Endodermal cell (in vitro differentiated cells): ENCODE measurements at places on chromosomes 11 and 22. TPM values are rescaled to one million over a fixed set of nuclear protein-coding genes. Genes with fewer than 3 reads are reported as not detected.

DNA sequence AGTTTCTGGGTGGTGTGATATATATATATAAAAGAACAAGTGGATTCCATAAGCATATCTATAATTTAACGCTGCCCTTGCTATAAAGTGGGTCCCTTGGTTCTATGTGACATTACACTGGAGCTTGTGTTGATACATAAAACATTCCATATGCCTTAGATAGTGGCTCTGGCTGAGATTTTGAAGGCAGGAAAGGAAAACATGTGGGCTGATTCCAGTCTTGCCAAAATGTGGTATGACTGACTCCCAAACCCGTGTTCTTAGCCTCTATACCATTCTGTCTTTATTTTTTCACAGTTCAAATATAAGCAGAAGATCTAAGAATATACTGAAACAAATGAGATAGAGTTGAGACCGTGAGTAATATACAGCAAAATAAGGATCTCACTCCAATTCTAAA lies 522.8 kb upstream of the LRRC4C start:
- H3K4me3 ChIP-seq: no peak overlapping the region
- DNase-seq: no peak
- H3K27ac ChIP-seq: no peak overlapping the region
- no peaks in the 10 kb centered on the region for H3K4me1 ChIP-seq
- no peaks in the 10 kb centered on the region for H3K36me3 ChIP-seq

DNA sequence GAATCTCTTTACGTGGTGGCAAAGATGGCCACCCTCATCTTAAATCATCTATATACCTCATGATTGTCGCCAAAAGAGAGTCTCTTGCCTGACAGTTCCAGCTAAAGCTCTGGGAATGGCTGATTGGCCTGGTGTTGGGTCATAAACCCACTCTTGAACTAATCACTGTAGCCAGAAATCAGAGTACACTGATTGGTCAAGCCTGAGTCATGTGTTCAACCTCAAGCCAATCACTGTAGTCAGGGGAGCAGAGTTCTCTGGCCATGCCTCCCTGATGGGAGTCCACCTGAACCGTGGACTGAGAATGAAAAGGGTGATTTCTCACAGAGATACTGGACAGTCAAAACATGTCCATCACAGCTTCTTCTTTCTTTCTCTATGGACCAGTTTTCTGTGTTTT lies 45.8 kb downstream of the RCN1 start:
- H3K27ac ChIP-seq: no peak overlapping the region
- H3K27me3 ChIP-seq: peaks cover 42% of the 10 kb centered on the region
- no peak overlapping the region for H3K4me3 ChIP-seq
- DNase-seq: no peak
- H3K36me3 ChIP-seq: no peaks in the 10 kb centered on the region

The CD248 gene
- total RNA-seq: 0.40 and 0.99 TPM in 2 replicates

DNA sequence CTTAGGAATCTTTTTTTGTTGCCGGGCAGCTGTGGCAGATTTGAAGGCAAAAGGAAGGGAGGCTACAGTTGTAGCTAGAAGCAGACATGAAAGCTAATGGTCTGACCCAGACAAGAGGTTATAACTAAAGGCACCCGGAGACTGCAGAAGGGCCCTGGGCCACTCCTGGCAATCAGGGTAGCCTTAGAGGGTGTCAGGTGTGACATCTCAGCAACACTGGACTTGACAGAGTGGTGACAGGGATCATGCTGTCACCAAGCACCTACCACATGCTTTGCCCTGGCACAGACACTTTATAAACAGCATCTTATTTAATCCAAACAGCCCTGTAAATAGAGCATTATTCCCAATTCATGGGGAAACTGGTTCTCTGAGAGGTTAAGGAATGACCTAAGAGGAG lies 25.7 kb downstream of the TUB start:
- H3K4me1 ChIP-seq: no peaks in the 10 kb centered on the region
- H3K27ac ChIP-seq: no peak overlapping the region
- no peak overlapping the region for H3K4me3 ChIP-seq

The PHF21A gene
- 43.0 and 47.2 TPM in 2 replicates for total RNA-seq

The SLC22A12 gene
- total RNA-seq: not detected in 3 replicates

- H3K4me1 ChIP-seq: no peaks in the 10 kb centered on the region
- no peak for DNase-seq
- no peak overlapping the region for H3K27ac ChIP-seq
- H3K27me3 ChIP-seq: no peaks in the 10 kb centered on the region
Measured at GRCh38 chr11:10032935-10033334, 261.1 kb downstream of the SBF2 start.

The NLRP14 gene
- 0.40 to 0.66 TPM (median 0.57 TPM) in 3 replicates for total RNA-seq

DNA sequence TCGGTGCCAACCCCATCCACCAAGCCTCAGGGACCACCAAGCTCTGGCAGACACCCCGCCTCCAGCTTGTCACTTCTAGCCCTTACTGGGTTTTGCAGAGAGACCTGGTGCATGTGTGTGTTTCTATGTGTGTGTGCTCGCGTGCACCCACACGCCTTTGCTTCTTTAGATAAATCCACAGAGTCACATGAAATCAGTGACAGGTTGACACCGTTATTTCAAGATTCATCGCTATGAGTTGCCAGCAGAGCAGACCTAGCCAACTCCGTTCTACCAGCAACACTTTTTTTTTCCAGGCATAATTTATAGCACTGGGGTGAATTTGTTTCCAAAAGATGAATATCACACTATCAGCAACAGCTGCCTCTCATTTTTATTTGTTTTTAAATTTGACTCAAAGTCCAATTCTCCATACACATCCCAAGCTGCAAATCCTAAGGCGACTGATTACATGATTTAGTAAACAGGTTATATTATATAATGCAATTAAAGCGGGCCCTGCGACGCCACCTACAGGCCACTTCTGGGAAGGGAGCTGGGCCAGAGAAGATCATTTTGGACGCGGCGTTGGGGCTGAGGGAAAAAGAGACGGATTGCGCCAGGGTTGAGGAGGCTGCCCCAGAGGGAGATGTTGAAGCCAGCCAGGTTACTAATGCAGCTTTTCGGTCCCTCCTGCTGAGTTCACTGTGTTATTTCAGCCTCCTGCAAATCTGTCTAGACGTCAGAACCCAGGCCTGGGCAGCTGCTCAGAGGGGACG lies 150.5 kb downstream of the FEZ1 start:
- H3K27me3 ChIP-seq: peaks cover 6% of the 10 kb centered on the region
- DNase-seq: peak; percentile 92
- H3K27ac ChIP-seq: peak overlapping the region; percentile 57
- no peak overlapping the region for H3K4me3 ChIP-seq

DNA sequence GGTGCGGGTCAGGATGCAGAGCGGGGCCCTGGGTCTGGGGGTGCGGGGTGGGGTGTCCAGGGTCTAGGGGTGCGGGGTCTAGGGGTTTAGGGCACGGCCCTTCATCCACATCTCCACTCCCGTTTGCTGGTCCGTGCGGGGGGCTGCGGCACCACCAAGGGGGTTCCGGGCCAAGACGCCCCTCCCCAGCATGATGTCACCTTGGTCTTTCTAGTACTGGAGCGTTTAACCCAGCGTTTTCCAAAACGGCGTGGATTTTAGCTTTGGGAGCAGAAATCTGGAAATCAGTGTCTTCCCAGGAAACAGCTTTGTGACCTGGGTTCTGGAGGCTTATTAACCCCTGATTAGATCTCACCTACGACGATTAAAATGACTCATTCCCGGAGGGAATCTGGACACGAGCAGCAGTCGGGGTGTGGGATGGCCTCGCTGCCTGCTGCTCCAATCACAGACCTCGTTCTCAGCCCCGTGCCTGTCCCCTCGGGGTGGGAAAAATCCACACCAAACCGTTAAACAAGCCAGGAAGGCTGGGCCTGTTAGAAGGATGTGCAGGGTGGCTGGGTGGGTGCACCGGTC lies 759 bp downstream of the AP2A2 start:
- H3K36me3 ChIP-seq: peaks cover 29% of the 10 kb centered on the region
- H3K4me3 ChIP-seq: peak overlapping the region; percentile 89
- no peak overlapping the region for H3K27ac ChIP-seq
- DNase-seq: peak; percentile 58

- peak; percentile 13 for DNase-seq
- H3K27ac ChIP-seq: no peak overlapping the region
- H3K36me3 ChIP-seq: no peaks in the 10 kb centered on the region
- H3K4me3 ChIP-seq: no peak overlapping the region
- no peaks in the 10 kb centered on the region for H3K27me3 ChIP-seq
Measured at GRCh38 chr22:30046716-30047363, 33.4 kb upstream of the HORMAD2 start.

GRCh38 chr11:86021377-86021776 lies 47.5 kb downstream of the PICALM start:
- H3K27ac ChIP-seq: no peak overlapping the region
- no peak overlapping the region for H3K4me3 ChIP-seq
- no peaks in the 10 kb centered on the region for H3K27me3 ChIP-seq
- no peak for DNase-seq
- no peaks in the 10 kb centered on the region for H3K4me1 ChIP-seq

DNA sequence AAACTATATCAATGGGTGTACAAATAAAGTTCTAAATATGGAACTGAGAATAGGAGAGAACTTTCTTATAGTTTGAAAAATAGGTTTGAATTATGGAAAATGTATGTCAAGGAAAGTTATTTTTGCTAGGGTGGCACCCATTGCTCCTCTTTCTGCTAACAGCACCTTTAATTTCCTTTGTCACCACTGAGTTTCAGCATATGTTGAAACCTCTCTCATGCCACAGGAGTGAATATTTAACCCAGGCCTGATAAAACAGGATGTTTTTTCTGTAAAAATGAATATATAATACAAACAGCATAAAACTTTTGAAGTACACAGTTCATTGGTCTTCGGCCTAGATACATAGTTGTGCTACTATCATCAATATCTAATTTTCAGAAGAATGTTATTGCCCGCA lies 385.5 kb upstream of the ANO5 start:
- no peaks in the 10 kb centered on the region for H3K27me3 ChIP-seq
- no peak for DNase-seq
- no peak overlapping the region for H3K27ac ChIP-seq
- no peak overlapping the region for H3K4me3 ChIP-seq
- H3K4me1 ChIP-seq: peaks cover 3% of the 10 kb centered on the region
- no peaks in the 10 kb centered on the region for H3K36me3 ChIP-seq

The ME3 gene
- total RNA-seq: 0.74 to 1.3 TPM (median 0.80 TPM) in 3 replicates

DNA sequence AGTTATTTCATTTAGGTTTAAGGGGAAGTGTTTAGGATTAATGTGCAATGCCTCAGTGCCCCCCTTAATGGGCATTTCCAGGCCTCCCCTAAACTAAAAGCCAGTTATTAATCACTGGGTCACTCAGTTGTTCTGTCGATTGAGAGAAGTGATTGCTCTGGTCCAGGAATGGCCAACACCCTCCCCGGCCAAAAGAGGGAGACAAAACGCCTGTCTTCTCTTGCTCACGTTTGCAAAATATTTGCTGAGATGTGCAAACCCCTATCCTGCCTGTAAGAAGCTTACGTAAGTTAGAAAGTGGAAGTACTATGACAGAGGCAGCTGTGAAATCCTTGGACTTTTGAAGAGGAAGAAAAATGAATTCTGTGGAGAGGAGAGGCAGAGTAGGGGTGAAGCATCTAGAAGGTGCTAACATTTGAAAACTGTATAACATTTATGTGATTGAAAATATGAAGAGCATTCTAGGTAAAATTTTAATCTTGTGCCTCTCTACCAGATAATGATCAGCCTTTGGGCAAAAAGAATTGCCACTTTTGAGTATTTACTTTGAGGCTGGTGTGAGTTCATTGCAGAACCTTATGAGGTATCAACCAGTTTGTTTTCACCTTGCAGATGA lies 37.7 kb downstream of the NTM start:
- no peak overlapping the region for H3K4me3 ChIP-seq
- H3K36me3 ChIP-seq: no peaks in the 10 kb centered on the region
- H3K4me1 ChIP-seq: no peaks in the 10 kb centered on the region

The UPK3A gene
- not detected in 3 replicates for total RNA-seq

The MS4A4A gene
- total RNA-seq: not detected in 3 replicates

DNA sequence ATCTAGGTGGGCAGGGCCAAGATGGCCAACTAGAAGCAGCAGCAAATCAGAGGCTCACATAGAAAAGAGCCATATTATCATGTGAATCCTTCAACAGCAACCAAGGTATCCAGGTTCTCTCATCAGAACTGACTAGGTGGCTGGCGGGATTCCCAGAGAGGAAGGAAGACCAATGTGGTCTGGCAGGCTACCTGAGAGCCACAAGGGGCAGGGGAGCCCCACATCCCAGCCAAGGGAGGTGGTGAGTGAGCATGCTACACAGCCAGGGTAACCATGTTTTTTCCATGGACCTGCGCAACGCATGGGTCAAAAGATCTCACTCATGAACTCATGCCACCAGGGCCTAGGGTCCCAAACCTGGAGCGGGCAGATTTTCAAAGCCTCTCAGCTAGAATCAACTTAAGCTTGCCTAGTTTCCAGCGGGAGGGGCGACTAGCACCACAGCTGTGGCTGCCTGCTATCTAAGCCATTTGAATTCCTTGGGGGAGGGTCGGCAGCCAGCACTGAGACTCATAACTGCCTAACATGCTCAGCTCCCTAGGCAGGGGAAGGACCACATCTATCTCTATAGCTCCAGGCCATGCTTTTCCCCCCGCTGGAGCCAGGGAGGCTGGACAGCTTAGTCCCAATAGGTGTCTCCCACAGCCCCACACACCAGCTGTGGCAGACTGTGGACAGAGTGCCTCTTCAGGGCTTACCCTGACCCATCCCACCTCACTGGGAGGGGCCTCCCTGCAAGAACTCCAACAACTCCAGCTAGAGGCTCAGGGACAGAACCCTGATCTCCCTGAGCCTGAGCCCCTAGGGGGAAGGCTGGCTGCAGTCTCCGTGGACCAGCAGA lies 28.7 kb upstream of the CASP12 start:
- H3K4me3 ChIP-seq: peak overlapping the region; percentile 20
- no peaks in the 10 kb centered on the region for H3K36me3 ChIP-seq
- H3K4me1 ChIP-seq: peaks cover 5% of the 10 kb centered on the region
- H3K27me3 ChIP-seq: no peaks in the 10 kb centered on the region
- no peak overlapping the region for H3K27ac ChIP-seq
